T-helper 2 cell (primary cell): ENCODE measurements at places on chromosomes 2 and 18.

DNA sequence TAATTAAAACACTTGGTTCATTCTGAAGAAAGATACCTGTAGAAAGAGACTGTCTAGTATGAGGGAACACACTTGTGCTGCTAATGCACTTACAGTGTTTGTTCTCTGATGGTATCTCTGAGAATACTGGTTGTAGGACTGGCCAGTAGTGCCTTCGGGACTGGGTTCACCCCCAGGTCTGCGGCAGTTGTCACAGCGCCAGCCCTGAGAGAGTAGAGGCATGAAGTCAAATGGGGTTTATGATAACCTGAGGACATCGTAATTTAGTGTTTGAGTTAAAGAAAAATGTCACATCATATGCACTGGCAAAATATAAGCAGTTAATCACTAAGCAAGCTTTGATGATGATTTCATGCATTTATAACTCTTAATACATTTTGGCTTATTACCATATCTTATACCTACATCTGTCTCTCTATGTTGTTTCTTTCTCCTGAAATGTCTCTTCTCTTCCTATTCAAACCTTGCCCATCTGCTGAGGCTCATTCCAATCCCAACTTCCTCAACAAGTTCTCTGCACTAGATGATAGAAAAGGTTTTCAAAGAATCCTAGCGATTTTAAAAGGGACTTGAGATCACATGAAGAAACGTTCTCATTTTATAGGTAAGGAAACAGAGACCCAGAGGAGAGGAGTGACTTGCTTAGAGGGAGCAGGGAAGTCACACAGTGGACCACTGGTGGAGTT is 50.2 kb downstream of the ATIC start:
- no peak for DNase-seq

DNA sequence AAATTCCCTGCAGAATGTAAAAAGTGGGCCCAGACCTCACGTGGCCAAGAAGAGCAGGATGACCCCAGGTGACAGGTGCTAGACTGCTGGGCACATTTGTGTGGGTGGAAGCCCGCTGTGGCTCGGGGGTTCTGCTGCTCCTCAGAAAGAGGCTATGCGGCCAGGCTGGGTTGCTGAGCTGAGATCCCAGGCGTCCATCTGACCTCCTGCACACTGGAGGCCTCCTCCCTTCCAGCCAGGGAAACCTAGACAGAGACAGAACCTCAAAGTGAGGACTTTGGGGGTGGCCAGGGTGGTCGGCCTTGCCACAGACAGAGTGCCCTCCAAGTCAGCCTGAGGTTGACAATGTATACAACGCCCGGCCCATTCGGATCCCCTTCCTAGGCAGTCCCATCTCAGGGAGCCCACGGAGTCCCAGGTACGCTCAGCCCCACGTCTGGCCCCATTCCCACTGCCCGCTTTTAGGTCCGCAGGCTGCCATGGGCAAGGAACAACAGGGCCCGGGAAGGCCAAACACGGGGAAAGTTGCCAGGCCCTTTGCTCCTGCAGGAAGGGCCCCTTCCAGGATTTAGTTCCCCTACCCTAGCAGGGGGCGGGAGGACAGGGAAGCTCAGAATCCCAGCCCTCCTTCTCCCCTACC is 75.6 kb downstream of the KIAA2012 start:
- DNase-seq = no peak

- no peak for DNase-seq
Measured at GRCh38 chr2:172021955-172022354, 22.2 kb downstream of the METAP1D start.

DNA sequence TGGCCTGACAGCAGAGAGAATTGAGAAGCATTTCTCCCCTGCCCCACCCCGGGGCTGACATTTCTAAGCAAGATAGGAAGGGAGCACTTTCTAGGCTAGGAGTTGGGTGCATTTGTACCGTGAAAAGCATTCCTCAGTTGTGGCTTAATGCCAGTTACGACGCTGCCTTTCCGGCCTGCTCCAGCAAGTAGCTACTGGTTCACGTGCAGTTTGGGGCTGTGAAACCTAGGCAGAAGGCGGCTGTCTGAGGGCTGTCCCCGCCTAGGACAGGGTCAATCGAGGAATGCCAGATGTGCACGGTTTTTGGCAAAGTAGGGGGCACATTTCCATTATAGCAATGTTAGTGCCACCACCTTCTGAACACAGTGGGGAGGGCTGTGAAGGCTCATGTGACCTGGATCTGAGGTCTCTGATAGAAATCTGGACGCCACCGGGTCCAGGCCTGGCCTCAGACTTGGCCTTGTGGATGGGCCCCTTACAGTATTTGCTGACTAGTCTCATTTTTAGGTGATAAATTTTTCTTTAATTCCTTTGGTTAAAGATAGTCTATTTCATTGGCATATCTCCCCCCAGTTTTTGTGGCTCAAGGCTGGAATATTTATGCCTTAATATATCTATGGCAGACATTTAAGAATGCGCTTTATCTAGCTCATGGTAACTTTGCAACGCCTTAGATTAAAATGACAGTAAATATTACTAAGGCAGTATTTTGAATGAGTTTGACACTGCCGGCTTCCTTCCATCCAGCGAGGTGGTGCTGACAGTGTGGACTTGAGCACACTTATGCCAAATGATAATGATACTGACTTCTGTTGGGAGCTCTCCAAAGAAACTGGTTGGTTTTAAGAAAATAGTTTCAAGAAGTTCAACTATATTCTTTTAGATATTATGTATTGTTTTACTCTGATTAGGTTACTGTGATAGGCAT is 78.7 kb downstream of the LPIN1 start:
- DNase-seq = no peak

DNA sequence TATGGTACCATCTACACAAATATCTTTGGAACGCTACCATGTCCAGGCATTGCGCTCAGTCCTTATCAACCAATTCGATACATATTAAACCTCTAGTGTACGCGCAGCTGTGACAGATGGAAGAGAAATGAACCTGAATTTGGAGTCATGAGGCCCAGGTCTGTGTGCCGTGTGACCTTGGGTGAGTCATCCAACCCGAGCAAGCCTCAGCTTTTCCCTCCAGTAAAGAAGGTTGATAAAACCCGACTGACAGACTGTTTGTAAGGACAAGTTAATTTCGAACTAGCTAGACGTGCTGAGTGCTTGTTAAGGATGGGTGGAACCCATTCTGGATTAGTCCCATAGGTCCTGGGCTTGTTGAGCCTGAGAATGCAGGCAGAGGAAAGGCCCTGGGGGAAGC is 28.2 kb downstream of the GREB1 start:
- DNase-seq = no peak
